HCEC 1CT (cell line): ENCODE measurements at places on chromosomes 16 and 17.

DNA sequence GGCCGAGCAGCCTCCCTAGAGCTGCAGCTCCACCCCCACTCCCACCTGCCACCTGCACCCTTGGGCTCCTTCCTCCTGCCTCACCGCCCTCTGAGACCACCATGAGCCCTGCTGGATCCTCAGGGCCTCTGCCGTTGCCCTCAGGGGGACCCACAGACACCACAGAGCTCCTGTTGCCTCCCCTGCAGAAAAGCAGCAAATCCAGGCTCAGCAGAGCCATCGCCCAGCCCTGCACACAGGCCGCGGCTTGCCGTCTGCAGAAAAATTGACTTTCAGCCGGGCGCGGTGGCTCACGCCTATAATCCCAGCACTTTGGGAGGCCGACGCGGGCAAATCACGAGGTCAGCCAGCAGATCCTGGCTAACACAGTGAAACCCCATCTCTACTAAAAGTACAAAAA, 7.0 kb upstream of the PPP1R27 start:
- no peak for DNase-seq

- peak; percentile 86 for DNase-seq
Measured at GRCh38 chr16:85767531-85767930, 16.6 kb upstream of the C16orf74 start.

DNA sequence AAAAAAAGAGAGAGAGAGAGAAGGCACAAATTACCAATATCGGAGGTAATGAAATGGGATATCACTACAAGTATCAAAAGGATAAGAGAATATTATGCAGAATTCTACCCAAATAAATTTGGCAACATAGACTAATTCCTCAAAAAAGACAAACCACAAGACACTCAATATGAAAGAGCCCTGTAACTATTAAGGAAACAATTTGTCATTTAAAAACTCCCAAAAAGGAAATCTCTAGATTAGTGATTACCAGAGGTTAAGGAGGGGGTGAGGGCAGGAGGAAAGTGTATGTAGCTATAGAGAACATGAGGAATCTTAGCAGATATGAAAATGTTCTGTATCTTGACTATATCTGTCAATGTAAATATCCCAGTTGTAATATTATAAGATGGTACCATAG, 54.0 kb downstream of the CFDP1 start:
- peak; percentile 12 for DNase-seq

DNA sequence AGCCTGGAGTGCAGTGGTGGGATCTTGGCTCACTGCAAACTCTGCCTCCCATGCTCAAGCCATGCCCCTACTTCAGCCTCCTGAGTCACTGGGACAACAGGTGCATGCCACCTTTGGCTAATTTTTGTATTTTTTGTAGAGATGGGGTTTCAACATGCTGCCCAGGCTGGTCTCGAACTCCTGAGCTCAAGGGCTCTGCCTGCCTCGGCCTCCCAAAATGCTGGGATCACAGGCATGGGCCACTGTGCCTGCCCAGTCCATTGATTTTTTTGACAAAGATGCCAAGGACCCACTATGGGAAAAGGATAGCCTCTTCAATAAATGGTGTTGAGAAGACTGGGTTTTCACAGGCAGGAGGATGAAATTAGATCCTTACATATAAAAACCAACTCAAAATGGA, 10.8 kb upstream of the ADCY7 start:
- no peak for DNase-seq

DNA sequence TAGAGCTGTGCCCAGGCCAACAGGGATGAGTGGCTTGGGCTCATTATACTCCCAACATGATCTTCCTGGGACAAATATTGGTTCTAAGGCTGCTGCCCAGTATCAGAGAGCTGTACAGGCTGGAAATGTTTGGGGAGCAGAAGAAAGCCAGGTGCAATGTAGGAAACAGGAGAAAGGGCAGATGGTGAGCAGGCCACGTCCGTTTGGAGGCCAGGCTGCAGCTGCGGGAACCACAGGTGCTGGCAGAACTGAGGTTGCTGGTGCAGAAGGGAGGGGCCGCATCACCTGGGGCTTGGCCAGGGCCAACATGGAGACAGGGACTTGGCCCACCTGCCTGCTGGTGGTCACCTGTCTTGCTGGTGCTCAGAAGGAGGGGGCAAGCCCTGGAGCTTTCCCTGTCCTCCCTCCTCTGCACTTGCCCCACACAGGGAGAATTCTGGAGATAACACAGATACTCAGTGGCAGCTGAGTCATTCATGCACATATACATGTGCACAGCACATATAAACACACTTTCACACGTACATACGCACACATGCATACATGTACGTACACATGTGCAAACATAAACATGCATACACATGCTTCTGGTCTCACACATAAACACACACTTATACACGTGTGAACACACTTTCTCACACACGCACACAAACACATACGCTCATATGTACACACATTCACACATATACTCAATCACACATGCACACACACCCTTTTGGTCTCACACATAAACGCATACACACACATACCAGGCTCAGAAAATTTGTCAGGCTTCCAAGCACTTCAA, 67.7 kb downstream of the WSCD1 start:
- no peak for DNase-seq

DNA sequence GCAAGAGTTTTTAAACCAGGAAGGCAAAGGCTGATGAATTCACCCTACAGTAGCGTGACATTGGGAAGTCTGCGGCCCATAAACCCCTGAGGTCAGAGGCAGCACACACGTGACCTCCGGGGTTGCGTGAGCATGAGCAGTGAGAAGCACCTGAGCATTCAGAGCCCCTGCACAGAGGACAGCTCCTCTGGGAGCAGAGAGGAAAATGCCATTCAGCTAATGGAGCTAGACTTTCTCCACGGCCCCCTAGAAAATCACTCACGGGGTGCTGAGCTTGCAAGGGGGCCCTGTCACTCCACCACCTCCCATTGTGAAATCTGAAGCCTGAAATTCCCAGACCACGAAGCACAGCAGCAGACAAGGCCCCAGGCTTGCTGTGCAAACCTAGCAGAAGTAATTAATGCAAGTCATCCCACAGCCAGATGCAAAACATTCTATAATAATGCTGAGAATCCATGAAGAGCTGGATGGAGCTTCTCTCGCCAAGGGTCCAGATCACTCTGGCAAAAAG, 114.9 kb upstream of the RCVRN start:
- DNase-seq: no peak

GRCh38 chr17:61834610-61835009, 28.7 kb downstream of the BRIP1 start:
- no peak for DNase-seq

DNA sequence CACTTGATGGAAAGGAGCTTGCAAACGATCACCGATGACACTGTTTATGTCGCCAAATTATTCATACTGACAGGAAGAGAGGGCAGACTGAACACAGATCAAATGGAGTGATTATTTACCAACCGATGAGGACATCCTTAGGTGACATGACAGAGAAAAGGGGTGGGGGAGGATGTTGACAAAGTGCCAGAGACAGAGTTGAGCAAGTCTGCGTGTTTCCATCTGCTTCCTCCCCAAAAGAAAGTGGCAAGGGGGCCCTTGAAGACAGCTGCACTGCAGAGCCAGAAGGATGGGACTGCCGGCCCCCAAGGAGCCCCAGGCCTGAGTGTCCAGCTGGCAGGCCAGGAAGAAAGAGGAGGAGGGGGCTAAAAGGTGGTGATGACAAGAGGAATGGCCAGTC, 191.0 kb upstream of the RPL38 start:
- no peak for DNase-seq

- DNase-seq: peak; percentile 34
Measured at GRCh38 chr16:84156342-84156784, 11.3 kb downstream of the DNAAF1 start.

- no peak for DNase-seq
Measured at GRCh38 chr16:88994695-88995094, 17.7 kb upstream of the CBFA2T3 start.

DNA sequence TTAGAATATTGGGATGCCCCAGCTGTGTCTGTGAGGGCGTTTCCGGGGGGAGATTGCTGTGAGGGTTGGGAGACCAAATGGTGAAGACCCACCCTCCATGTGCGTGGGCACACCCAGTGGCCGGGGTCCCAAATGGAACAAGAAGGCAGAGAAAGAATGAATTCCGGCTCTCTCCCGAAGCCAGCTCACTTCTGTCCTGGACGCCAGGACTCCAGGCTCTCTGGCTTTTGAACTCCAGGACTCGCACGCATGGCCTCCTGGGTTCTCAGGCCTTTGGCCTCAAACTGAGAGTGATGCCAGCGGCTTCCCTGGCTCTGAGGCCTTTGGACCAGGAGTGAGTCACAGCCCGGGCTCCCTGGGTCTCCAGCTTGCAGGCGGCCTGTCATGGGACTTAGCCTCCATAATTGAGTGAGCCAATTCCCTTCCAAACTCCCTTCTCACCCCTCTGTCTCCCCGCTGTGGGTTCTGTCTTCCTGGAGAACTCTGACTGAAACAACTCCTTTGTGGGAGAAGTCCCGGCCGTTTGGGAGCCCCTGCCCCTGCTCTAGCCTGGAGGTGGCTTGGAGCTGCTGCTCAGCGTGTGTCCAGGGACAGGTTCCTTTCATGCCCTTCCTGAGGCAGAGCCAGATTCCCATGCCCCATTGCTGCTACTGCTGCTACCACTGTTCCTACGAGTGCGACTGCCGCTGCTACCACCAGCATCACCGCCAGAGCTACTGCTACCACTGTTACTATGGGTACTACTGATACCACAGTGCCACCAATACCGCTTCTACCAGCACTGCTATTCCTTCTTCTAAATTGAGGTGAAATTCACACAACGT, 49.8 kb upstream of the CBX4 start:
- DNase-seq: no peak

DNA sequence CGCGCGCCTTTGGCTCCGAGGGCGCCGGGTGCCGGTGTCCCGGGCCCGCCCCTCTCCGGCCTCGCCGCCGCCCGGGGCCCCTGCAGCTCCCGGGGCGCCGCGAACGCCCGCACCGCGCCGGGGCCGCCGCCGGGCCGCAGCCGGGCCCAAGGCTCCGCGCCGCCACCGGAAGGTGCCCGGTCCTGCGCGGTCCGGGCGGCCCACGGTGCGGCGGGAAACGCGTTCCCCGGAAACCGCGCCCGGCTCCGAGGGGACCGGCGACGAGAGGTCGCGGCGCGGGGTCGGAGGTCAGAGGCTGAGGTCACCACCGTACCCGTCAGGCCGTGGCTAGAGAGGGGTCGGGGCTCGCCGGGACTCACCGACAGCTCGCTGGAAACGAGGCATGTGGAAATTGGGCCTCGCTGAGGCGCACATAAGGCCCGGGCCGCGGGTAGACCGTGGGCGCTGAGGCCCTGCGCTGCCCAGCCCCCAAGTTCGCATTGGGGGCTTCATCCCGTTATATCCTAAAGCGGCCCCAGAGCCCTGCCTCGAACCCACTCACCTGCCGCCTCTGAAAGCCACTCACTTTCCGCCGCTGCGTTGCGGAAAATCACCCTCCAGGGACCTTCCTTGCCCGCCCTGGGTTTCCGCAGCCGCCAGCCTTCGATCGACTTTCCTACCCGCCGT, at the start of gene DUS1L:
Gene DUS1L, minus strand, starts transcription at position 167 of the 666 bp plus-strand sequence. CDS start 745 bp downstream, outside the sequence.
- peak; percentile 54 for DNase-seq

DNA sequence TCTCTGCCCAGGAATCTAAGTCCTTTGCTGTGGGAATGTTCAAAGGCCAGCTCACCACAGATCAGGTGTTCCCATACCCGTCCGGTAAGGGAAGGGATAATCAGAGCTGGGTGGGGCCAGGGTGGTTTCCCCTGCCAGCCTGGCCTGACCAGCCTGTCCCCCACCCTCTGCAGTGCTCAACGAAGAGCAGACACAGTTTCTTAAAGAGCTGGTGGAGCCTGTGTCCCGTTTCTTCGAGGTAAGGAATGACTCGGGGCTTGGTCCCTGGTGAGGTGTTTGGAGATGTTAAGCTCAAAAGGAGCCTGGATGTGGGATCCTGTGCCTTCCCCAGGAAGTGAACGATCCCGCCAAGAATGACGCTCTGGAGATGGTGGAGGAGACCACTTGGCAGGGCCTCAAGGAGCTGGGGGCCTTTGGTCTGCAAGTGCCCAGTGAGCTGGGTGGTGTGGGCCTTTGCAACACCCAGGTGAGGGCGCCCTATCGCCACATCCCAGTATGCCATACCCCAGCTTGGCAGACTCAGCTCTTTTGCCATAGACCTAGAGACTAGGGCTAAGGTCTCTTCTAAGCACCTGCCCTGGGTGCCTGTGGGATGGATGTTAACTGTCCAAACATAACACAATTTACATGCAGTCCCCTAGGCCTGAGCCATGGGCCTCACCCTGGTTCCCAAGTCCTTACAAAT, 997 bp downstream of the ACADVL start:
- peak; percentile 42 for DNase-seq

DNA sequence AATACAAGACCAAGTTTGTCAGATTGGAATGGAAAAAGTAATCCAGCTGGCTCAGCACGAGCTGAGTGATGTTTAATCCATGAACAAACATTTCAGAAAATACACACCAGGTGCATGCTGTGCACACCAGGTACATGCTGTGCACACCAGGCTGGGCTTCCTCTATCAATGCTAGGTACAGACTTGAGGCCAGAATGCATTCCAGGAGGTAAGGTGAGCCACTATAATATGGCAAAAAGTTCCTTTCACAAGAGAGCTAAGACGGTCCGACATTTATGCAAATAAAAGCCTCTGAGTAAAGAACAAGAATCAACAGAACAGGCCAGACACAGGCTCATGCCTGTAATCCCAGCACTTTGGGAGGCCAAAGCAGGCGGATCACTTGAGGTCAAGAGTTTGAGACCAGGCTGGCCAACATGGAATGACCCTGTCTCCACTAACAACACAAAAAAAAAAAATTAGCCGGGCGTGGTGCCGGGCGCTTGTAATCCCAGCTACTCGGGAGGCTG, 128.2 kb downstream of the ZNF778 start:
- no peak for DNase-seq

GRCh38 chr17:79777894-79778503, at the start of gene CBX2:
TSS of gene CBX2 (plus strand) at chr17:79778148. CDS start at chr17:79778236, 88 bp downstream.
- DNase-seq: peak; percentile 72

GRCh38 chr17:1137465-1137894, 42.3 kb downstream of the ABR start:
- DNase-seq: no peak

DNA sequence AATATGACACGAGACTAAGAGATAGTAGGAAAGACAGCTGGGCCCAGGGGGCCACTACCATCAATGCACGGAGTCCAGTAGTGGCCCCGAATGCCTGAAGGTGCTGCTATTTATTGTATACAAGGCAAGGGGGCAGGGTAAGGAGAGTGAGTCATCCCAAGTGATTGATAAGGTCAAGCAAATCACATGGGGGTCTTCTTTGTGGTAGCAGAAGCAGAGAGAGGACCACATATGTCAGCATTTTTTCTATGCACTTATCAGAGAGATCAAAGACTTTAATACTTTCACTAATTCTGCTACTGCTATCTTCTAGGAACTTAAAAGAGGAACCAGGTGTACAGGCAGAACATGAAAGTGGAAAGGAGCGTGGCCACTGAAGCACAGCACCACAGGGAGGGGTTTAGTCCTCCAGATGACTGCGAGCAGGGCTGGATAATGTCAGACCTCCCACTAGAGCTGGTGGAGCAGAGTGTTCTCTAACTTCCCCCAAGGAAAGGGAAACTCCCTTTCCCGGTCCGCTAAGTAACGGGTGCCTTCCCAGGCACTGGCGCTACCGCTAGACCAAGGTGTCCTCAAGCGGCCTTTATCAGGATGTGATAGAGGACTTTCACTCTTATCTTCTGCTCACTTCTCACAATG, 26.4 kb upstream of the ARL4D start:
- no peak for DNase-seq

GRCh38 chr16:19393226-19394111, 24.2 kb upstream of the TMC5 start:
- peak; percentile 48 for DNase-seq
